ENCODE measurements at places on chromosomes 12 and 14.

DNA sequence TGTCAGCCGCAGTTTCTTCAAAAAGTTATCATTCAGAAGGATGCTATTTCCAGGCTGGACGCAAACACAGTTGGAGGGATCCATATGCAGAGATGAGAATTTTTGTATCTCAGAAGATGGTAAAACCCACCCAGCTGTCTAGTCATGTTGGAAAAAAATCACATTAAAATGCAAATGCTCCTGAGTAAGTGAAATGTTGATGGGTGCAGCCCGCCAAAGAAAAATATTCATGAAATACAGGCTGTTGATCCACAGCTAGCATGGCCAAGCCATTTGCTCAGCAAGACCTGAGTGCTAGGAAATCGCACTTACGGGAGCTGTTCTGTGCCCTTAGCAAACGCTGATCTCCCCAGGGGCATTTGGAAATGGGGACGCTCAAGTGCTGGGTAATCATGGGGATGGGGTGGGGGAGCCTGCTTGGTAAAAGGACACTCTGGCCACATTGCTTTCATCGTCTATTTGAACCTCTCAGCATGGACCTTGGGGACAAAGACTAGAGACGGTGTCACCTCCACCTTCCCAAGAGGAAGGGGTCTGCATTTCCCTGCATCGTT is 25.7 kb downstream of the TUNAR start:
- no peak for DNase-seq

GRCh38 chr12:42056130-42056529 is 88.5 kb downstream of the GXYLT1 start:
- DNase-seq, result no peak

- no peak for DNase-seq
Measured at GRCh38 chr14:100334904-100335303, 11.8 kb downstream of the SLC25A47 start.

DNA sequence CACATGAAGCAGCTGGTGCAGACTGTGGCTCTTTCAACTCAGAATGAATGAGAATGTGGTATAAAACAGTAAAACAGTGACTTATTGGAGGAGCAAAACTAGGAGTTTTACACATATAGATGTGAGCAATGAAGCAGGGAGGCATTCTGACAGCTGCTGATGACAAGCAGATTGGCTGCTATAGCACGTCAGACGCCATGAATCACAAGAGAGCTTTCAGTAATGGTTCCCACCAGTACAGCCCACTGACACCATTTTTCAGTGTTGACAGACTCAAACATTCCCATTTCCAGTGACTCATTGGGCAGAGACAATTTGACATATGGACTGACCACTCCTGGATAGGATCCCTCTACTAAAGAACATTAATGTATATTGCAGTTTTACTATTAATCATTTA is 24.6 kb upstream of the FSCB start:
- no peak for DNase-seq

DNA sequence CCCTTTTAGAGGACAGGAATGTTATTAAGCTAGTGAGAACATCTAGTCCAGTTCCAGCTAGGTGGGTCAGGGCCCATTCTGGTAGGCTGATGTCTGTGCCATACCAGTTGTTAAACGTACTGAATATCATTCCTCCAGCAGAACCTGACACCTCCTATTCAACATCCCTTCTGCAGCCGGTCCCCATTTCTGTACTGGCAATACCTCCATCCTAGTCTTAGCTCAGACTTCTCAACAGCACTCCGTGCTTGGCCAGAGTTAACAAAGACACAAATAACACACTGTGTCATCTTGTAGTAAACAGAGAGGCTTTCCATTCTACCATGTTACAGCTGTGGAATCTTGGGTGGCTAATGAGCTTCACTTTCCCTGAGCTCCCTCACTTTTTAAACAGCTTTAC is 94.3 kb upstream of the PDE3A start:
- no peak for DNase-seq

GRCh38 chr12:68506619-68507018 is 104.1 kb upstream of the RAP1B start:
- DNase-seq, result no peak

GRCh38 chr12:92470608-92471021 is 232.2 kb upstream of the PLEKHG7 start:
- DNase-seq, result no peak

DNA sequence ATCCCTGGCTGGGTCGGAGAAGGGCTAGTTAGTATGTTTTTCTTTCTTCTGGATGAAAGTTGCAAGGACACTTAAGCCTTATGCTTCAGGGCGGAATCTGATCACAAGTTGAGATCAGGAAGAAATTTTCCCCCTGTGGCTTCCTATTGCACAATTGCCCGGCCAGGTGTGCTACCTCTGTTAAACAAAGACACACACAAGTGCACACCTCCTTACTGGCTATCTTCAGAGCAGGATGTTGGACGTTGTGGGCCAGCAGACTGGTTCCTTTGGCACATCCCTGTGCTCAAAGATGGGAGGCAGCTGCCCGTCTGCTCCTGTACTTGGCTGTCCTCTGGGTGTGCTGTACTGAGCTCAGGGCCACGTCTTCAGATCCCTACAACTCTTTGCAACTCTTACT is 19.1 kb downstream of the ETV6 start:
- DNase-seq, result no peak

GRCh38 chr12:20625531-20625930 is 69.6 kb upstream of the SLCO1C1 start:
- DNase-seq, result no peak

DNA sequence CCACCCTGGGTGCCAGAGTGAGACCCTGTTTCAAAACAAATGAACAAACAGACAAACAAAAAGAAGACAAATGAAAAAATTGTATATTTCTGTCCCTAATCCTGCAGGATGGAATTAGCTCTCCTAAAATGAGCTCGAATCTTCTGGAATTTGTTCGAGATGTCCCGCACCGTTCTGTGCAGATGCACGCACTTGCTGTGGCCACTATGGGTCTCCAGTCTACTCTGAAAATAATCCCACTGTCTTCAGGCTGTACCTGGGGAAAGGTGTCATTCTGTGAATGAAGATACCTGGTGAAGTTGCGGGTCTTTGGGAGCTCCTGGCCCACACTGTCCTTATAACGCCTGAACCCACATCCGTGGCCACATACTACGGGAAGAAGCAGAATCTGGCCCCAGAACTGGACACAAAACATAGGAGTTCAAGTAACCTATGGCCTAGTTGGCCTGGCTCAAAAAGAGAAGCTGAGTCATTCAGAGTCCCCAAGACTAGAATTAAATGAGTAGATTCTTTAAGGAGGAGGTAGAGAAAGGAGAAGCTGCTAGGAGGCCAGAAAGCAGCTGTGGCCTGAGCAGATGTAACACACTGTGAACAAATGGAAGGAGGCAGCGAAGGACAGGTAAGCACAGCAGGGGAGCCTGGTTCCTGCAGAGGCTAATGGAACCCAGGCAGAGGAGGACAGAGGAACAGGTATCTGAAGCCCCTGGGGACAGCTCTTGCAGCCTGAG is 108.6 kb downstream of the FOXN3 start:
- DNase-seq, result no peak

GRCh38 chr14:60339571-60339970 is 90.5 kb downstream of the PPM1A start:
- DNase-seq, result no peak

GRCh38 chr14:103697603-103698379 is 17.5 kb downstream of the XRCC3 start:
- DNase-seq, result no peak

DNA sequence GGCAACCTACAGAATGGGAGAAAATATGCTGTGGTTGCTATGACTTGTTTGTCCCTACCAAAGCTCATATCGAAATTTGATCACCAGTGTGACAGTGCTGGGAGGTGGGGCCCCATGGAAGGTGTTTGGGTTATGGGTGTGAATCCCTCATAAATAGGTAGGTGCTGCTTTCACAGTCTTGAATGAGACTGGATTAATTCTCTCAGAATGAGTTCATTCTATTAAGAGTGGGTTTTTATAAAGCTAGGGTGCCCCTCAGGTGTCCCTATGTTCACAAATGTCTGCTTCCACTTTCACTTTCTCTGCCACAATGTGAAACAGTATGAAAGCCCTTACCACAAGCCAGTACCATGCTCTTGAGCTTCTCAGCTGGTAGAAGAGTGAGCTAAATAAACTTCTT is 133.5 kb downstream of the CPNE8 start:
- no peak for DNase-seq

GRCh38 chr12:110613071-110613770 is 708 bp upstream of the TCTN1 start:
- no peak for DNase-seq

Measured in T-helper 1 cell (primary cell).